Activated CD4-positive, CD25-positive, alpha-beta regulatory T cell treated with anti-CD3 and anti-CD28 coated beads, Interleukin-2, amount 50 U/mL, for 72 hours (primary cell): ENCODE measurements at places on chromosomes 2 and 18.

DNA sequence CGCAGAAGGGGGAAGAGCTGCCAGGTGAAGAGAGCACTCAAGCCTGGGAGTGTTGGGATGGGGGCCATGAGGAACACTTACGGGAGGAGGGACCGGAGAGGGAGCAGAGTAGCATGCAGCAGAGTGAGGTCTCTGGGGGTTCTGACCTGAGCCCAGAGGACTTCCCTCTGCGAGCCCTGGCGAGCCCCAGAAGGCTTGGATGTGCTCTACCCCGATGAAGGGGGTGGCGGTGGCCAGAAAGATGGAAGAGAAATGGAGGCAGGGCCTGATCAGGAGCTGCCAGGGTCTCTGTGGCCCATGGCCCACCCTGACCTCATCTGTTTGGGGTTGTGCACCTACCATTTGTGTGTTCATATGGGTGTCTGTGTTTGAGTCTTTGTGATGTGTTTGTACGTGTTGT, 42.0 kb downstream of the CROCC2 start:
- peak; percentile 17 for DNase-seq

- no peak for DNase-seq
Measured at GRCh38 chr18:78522507-78522906, 457.1 kb upstream of the SALL3 start.

DNA sequence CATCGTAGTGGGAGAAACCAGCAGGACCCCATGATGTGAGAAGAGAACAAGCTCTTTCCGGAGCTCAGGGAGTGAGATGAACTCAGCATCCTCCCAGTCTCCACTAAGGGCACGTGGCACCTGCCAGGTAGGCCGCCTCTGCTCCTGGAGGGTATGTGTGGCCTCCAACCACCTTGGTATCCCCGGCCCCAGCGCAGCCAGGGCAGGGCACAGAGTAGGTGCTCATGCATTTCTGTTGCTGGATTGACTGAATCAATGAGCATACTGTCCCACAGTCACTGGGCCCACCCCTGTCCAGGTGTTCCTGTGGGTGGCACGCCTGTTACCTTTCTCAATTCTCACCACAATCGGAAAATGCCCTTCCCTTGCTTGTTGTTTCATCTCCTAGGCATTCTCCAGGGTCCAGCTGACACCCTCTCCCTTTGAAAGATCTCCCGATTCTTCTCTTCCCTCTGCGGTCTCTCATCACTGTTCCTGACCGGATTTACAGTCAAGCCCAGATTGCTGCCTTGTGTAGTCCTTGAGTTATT, 138.5 kb upstream of the SMAD2 start:
- DNase-seq: no peak

GRCh38 chr18:35484034-35484433, 13.7 kb downstream of the INO80C start:
- no peak for DNase-seq

- no peak for DNase-seq
Measured at GRCh38 chr2:168666339-168666738, 136.1 kb upstream of the NOSTRIN start.

DNA sequence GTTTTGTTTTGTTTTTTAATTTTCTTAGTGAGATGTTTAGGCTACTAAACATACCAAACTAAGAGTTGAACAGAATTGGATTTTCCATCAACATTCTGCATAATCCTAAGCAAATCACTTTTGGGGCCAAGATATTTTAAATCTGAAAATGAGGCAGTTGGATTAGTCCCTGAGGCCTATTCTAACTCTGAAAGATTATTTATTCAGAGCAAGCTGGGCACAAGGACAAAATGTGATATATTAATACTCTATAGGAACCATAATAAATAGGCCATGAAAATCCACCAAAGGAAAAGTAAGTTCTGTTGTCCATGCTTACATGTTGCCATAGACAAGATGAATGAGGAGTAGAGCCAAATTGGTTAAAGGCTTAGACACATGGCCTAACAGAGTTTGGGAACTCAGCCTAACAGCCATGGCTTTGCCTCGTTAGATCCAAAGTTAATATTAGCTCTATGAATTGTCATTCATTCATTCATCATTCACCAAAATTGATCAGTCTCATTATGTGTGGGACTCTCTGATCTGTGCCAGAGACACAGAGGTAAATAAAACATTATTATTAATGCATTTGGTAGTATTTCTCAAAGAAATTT, 183.5 kb downstream of the SCG2 start:
- DNase-seq: no peak

GRCh38 chr2:201674794-201675193, 23.6 kb downstream of the MPP4 start:
- no peak for DNase-seq

DNA sequence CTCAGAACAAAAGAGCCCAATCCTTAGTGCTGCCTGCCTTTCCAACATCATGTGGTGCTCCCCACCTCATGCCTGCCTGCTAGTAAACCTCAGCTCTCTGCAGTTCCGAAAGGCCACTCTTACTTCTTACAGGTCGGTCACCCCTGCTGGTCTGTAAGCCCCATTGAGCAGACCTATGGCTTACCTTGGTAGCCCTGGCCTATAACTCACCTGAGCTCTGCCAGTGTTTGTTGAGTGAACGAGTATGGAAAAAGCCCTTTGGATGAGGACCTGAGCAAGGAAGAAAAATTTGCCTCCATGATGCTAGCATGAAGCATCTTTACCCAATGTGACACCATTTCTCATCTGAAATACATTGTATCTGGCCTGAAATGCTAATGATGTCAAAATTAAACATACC, 83.3 kb downstream of the LIPG start:
- no peak for DNase-seq

DNA sequence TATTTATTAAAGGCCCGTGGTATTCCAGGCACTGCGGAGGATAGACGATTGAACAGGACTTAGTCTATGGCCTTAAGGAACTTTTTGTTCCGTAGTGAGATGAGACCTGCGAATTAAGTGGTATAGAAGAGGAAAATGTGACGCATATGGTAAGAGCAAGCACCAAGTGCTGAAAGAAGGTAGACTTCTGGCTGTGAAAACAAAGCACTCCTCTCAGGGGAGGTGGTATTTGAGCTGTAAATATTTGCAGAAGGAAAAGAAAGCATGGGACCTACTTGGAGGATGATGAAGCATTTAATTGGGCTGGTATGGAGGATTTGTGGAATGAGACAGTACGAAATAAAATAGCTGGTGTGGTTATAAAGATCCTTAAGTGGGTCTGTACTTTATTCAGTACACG, 62.5 kb downstream of the GPR39 start:
- no peak for DNase-seq

- no peak for DNase-seq
Measured at GRCh38 chr2:73451263-73451972, 65.8 kb downstream of the ALMS1 start.
